ENCODE measurements at places on chromosomes 1 and 21.

GRCh38 chr1:86618358-86618757 is 71.5 kb downstream of the CLCA4 start:
- DNase-seq, result no peak

GRCh38 chr1:172122381-172122780 is 281.1 kb downstream of the DNM3 start:
- no peak for DNase-seq

GRCh38 chr1:227944090-227944930 is 3.4 kb downstream of the WNT9A start:
- peak; percentile 63 for DNase-seq

- DNase-seq, result no peak
Observed at GRCh38 chr1:17289721-17290120, 18.3 kb upstream of the PADI4 start.

GRCh38 chr1:92410706-92411105 is 76.0 kb downstream of the GFI1 start:
- DNase-seq, result no peak

DNA sequence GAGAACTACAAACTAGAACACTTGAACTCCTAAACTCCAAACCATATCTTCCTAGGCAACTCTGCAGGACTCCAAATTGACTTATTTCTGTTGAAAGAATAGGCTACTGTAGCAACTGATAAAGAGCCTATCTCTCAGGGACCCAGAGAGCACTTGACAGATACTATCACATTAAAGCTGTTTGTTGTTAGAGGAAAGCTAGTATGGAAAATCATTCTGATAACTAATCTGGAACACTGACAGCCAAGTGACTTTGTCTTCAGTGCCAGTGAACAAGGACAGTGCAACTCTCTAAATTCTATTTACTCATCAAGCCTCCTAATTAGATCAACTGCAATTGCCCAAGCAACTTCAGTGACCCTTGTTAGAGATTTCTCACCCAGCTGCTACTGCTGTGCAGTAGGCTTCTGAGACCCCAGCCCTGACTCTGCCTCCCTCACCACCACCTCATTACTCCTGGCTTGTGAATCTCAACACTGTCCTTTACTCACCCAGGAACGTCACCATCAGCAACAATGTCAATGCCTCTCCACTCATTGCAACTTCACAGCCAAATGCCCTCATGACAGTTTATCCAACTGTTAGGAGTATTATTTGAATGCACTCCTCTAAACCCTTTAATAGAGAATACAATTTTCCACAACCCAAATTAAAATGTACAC is 7.4 kb upstream of the RGS13 start:
- DNase-seq, result no peak

DNA sequence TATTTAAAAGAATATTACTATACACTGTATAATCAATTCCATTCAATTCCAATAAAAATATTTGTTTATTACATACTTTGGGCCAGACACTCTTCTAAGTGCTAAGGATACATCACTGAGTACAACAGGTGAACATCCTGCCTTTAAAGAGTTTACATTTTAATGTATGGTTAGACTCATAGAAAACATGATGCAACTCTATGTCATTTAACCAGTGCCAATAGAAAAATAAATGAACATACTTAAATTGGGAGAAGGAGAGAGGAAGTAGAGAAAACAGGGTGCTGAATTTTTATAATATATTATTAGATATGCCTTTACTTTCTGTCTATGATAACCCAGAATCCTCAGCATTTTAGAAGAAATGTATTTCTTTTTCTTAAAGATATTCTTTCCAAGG is 119.2 kb downstream of the TSEN15 start:
- no peak for DNase-seq

DNA sequence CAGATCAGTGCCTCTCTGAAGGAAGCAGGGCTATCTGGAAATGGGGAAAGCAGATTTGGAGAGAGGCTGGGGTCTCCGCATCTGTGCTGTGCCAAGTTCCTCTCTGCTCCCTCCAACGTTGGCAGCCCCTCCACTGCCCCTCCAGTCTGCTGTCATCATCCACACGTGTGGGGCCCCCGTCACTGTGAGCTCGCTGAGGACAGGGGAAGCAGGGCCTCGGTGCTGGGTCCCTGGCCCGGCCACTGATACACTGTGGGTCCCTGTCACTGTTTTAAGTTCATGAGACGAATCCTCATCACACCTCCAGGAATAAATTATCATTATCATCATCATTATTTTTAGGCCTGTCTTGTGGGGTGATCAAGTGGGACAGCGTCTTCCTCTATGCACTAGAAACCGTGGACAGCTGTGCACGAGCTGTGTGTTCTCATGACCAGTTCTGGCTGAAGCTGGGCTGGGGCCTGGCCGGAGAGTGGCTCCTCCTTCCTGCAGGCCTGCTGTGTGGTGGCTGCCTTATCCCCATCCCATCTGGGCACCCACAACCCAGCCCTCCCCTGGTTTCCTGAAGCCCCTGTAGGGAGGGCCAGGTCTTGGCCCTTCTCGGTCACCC is 52.2 kb downstream of the DMRTB1 start:
- no peak for DNase-seq

DNA sequence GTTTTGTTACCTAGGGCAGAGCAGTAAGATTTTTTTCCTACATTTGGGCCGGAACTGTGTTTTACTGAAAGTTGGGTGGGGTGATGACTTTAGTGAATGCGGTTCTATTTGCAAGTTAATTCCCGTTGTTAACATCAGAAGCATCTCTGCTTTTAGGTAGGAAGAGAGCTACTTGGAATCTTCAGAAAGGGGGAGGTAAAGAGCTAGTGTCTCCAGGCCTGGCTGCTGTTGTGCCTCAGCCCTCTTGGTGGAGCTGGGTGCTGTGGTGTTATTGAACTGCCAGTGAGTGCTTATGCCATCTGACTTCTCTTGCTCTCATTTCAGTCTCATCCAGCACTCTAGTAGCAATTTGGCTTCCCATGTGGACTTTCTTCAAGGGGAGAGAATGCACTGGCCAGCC is 3.4 kb downstream of the KDM4A start:
- DNase-seq, result no peak

GRCh38 chr1:227745568-227746265 is 10.5 kb downstream of the SNAP47 start:
- no peak for DNase-seq

DNA sequence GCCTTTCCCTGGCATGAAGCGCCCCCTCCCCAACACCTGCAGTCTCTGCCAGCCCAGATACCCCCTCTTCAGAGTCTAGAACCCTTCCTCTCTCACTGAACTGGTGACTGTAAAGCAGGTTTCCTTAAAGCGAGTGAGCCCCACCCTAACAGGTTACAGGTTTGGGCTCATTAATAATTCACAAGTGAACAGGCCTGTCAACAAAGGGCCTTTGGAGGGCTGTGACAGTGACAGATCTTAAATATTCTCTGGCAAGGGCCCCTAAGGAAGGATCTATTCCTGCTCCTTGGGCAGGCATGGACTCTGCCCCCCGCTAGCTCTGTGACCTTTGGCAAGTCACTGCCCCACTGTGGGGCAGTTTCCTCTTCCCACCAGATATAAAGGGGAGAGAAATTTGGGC is 5.6 kb upstream of the TTC39A start:
- peak; percentile 9 for DNase-seq

DNA sequence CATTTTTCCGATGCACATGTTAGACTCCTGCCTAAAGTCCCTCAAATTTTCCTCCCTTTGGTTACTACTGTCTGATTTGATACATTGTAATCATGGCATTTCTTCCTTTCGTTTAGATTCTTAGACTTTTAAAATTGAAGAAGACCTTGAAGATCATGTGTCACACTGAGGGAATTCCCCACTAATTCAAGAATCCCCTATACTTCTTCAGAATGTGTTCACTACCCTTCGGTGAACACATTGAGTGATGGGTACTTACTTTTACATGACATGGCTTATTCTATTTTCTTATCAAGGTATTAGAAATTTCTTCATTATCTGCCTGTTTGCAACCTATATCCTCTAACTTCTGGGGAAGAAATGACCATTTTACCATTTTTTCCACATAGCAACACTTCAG is 85.9 kb downstream of the LHX8 start:
- no peak for DNase-seq

- DNase-seq, result peak; percentile 79
Observed at GRCh38 chr21:45542242-45542666, at the start of gene SLC19A1. Gene SLC19A1 (minus strand): TSS chr21:45542440. CDS start chr21:45537959, 4,481 bp downstream.

GRCh38 chr1:59556398-59556797 is 258.4 kb upstream of the HOOK1 start:
- no peak for DNase-seq

- DNase-seq, result no peak
Observed at GRCh38 chr21:28769683-28770082, 223.0 kb downstream of the LTN1 start.

DNA sequence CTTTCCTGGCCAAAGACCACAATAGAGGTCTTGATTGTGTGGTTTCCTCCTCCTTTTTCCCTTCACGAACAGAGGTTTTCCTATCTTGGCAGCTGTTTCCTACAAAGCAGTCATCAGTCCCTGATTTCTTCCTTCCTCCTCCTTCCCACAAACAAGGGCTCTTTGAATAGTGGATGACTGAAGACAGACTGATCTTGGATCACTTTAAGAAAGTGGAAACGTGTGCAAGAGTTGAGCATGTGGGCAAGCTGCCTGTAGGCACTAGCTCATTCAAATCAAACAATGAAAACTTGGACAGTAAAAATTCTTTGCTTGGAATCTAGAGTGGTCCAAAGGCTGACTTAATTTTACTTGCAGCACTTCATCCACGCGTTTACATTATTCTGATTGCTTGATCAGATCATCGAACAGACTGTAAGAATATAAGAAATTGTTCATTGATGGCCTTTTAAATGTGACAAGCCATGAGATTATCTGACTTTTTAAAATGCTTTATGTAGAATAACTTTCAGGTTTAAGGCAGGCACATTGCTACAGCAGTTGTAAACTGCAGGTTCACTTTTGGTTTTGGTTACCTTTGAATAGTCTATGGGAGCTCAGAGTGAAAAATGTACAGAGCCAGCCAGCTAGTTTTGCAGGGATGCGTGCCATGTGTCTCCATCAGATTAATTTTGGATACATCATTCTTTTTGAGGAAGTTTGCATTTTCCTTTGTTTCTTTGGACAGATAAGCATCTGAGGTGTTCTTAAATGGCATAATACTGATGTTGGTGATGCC is 34.4 kb downstream of the ADGRL2 start:
- no peak for DNase-seq

DNA sequence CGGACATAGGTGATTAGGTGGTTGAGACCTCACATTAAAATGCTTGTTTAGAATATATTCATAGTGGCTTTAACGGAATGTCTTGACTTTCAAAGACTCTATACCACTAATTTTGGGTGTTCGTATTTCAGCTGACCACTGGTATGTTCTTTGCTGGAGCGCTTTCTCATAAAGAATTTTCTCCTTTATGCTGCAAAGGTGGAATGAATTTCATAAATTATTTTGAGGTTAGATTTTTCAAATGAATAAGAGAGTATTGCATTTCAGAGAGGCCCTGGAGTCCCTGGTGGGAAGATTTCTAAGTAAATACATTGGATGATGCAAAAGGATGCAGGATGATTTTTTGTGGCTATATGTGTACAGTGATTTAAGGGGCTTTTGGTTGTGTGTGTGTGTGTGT is 55.8 kb downstream of the HUNK start:
- DNase-seq, result no peak

DNA sequence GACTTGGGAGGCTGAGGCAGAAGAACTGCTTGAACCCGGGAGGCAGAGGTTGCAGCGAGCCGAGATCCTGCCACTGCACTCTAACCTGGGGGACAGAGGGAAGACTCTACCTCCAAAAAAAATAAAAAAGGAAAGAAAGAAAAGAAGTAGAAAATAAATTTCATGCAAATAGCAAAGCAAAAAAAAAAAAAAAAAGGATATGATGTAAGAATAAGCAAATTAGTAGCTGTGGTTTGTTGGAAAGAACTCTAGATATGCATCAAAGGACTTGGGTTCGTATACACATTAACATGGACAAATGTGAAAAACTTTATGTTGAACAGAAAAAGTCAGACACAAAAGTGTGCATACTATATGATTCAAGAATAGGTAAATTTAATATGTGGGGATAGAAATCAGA is 11.9 kb downstream of the WASF2 start:
- no peak for DNase-seq

- no peak for DNase-seq
Observed at GRCh38 chr1:172673761-172674160, 14.9 kb downstream of the FASLG start.

GRCh38 chr1:91851130-91852010 is 34.6 kb downstream of the TGFBR3 start:
- peak; percentile 94 for DNase-seq

- peak; percentile 97 for DNase-seq
Observed at GRCh38 chr1:11735854-11736745, at the start of gene AGTRAP. Gene AGTRAP (plus strand): TSS chr1:11736136. CDS start chr1:11736209, 73 bp downstream.

DNA sequence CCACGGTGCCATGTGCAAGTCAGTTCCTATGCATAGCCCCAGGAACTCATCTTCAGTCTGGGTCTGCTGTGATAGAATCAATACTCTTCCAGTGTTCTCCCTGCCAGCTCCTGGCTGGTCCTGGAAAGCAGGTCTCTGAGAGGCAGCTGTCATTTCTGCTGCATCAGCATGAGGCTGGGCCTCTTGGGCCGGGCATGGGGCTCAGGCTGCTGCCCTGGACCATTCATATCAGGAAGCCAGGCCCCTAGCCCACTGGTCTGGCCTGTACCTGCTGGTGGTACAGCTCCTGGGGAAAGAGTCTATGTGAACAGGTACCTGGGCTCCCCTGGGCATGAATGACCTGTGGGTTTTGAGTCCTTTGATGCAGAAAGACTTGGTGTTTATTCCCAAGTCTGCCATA is 173.6 kb upstream of the CSF3R start:
- DNase-seq, result no peak

- DNase-seq, result peak; percentile 46
Observed at GRCh38 chr1:41662061-41662764, 177.7 kb upstream of the EDN2 start.

GRCh38 chr1:208604295-208604694 is 360.1 kb upstream of the PLXNA2 start:
- no peak for DNase-seq

DNA sequence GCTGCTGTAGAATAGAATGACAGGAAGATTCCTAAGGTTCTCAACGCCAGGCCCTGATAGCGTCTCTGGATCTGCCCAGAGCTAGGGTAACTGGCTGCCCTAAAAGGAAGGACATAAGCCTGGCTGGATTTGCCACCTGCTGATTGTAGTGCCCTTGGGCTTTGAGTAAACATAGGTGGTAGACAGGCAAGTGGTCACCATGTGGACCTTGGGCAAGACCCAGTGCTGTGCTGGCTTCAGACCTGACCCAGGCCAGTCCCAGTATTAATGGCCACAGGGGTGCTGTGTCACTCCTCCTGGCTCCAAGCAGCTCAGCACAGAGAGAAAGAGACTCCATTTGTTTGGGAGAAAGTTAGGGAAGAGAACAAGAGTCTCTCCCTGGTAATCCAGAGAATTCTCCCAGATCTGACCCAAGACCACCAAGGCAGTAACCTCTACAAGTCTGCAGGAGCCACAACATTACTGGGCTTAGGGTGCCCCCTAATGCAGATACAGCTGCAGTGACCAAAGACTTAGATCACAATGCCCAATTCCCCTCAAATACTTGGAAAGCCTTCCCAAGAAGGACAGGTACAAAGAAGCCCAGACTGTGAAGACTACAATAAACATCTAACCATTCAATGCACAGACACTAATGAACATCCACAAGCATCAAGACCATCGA is 44.5 kb downstream of the PHTF1 start:
- no peak for DNase-seq

GRCh38 chr1:62177621-62178020 is 17.0 kb upstream of the L1TD1 start:
- no peak for DNase-seq

GRCh38 chr1:47388891-47389238 is 27.2 kb upstream of the FOXE3 start:
- no peak for DNase-seq

GRCh38 chr1:30768830-30769718 is 11.5 kb upstream of the LAPTM5 start:
- DNase-seq, result no peak

Measured in ascending aorta (tissue), 2 donors.